ENCODE measurements at places on chromosomes 11 and 22. TPM values are rescaled to one million over a fixed set of nuclear protein-coding genes. Genes with fewer than 3 reads are reported as not detected.

DNA sequence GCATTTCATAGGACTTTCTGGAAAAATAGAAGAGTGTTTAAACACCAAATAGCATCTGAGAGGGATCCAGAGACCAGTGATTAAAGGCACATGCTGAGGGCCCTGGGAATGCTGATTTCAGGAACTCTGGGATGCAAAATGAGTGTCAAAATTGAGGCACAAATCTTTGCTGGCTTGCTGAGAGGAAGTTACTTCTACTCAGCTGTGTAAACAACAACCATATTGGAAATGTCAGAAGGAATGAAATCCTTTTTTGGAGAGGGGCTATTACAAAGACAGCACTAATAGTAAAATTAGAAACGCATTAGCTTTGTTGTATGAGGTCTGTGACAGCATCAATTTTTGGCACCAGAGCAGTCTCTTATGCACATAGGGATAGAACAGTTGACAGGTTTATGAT lies 267.8 kb upstream of the RAG2 start:
- no peak for DNase-seq
- H3K4me3 ChIP-seq = no peak overlapping the region
- H3K36me3 ChIP-seq = no peaks in the 10 kb centered on the region
- no peaks in the 10 kb centered on the region for H3K4me1 ChIP-seq

- no peaks in the 10 kb centered on the region for H3K36me3 ChIP-seq
- no peak overlapping the region for H3K27ac ChIP-seq
- H3K27me3 ChIP-seq = no peaks in the 10 kb centered on the region
- H3K4me3 ChIP-seq = no peak overlapping the region
- no peak for DNase-seq
- H3K4me1 ChIP-seq = no peaks in the 10 kb centered on the region
Measured at GRCh38 chr11:120224972-120225909, 14.4 kb downstream of the OAF start.

- H3K27me3 ChIP-seq = no peaks in the 10 kb centered on the region
- H3K36me3 ChIP-seq = peaks cover 6% of the 10 kb centered on the region
- no peak for DNase-seq
- no peaks in the 10 kb centered on the region for H3K4me1 ChIP-seq
Measured at GRCh38 chr11:29518389-29519174, 498.2 kb downstream of the KCNA4 start.

DNA sequence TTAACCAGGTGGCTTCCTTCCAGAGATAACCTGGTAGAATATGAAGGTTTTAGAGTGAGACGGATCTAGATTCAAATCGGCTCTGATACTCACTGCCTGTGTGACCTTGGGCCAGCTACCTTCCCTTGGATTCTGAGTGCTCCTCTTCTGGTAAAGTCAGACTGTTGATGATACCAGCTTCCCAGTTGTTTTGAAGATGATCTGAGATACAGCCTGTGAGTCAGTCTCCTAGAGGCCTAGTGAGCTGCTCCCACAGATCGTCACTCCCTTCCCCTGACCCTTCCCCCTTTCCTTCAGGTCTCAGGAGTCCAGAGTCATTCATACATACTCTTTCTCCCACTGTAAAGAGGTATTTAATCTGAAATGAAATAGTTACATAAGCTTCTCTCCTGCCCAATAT lies 207.8 kb downstream of the GRIK4 start:
- H3K4me1 ChIP-seq = peaks cover 12% of the 10 kb centered on the region
- DNase-seq = no peak
- no peaks in the 10 kb centered on the region for H3K36me3 ChIP-seq
- H3K27me3 ChIP-seq = peaks cover 18% of the 10 kb centered on the region

DNA sequence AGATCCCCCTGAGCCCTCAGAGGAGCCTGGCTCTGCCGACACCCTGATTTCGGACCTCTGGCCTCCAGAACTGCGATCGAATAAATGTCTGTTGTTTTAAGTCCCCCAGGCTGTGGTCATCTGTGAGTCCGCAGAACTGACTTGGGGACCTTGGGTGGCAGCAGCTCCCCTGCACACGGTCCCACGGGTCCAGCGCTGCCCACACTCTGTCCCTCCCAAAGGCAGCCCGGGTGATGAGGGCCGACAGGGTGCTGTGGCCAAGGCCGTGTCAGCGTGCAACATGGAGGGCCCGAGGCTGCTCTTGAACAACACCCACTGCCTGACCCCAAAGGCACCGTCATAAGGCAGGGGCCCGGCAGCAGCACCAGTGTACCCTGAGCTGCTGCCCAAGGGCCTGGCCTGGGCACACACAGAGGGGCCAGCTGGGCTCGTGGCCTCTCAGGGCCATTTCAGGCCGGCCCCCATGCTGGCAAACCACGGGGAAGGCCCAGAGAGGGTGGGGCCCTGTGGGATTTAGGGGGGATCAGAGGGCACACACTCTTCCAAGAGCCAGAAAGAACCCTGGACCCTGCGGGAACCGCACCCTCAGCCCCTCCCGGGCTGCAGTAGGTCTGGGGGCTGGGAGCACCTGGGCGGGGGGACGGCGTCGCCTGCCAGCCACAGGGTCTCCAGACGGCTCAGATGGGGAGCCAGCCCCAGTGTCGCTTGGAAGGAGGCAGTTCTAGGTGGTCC lies 77.1 kb upstream of the PRR5 start:
- no peaks in the 10 kb centered on the region for H3K27me3 ChIP-seq
- no peak overlapping the region for H3K4me3 ChIP-seq
- no peak overlapping the region for H3K27ac ChIP-seq
- DNase-seq = no peak
- peaks cover 10% of the 10 kb centered on the region for H3K4me1 ChIP-seq

DNA sequence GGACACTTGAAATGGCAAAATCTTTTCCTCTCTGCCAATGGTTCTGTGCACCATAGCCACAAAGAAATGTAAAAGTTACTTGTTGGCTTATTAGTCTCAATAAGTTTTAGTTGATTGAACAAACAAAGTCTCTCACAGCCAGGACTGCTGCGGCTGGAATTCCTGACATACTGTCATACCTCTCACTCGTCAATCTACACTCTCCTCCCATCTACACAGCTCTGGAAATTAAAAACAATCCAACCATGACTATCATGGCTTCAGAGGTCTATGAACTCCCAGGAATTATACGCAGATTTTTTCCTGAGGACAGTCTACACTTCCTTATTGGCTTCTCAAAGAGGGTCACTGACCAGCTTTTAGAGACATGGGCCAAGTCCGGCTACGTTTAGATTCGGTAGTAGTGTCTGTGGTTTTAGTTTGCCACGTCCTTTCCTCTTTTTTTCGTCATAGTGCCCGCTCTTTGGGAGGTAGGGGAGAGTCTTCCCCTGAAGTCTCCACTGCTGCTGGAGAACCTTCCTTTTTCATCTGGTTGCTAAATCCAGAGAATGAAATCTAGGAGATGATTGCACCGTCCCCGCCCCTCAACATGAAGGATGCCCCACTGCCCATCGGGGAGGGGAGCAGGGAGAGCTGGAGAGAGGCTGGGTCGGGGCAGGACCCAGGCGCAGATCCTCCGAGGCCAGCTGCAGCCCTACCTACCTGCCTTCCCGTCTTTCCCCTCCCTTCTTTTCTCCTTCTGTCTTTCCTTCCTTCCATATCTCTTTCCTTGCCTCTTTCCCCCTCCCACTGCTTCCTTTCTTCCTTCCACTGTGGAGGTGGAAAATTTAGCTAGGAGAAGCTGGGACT lies 1.0 kb upstream of the PLEKHB1 start:
- H3K27me3 ChIP-seq = no peaks in the 10 kb centered on the region
- no peaks in the 10 kb centered on the region for H3K36me3 ChIP-seq
- H3K27ac ChIP-seq = no peak overlapping the region
- no peak overlapping the region for H3K4me3 ChIP-seq
- peaks cover 8% of the 10 kb centered on the region for H3K4me1 ChIP-seq
- no peak for DNase-seq

GRCh38 chr11:95466416-95466815 lies 235.4 kb upstream of the SESN3 start:
- no peaks in the 10 kb centered on the region for H3K4me1 ChIP-seq
- no peak for DNase-seq
- H3K36me3 ChIP-seq = no peaks in the 10 kb centered on the region

DNA sequence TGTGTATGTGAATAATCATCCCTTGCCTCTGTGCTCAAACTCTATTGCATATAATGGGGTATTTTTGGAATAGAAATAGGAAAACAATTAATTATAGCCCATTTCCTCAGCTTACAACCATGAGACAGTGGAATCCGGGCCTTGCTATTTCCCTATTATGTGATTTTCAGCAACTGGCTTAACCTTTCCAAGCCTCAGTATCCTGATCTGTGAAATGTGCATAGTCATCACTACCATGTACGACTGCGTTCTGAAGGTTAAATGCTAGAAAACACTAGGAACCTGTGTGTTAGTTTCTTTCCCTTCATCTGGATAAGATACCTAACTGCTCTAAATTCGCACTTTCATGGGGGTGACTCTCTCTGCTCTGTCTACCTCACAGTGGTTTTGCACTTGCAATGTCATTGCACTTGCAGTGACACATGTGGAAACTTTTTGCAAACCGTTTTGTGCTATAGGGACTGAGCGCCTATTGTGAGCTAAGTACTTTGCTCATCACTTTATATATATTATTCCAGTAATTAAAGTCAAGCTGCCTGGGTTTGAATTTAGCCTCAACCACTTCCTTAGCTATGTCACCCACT lies 48.3 kb downstream of the IRAG1 start:
- H3K27ac ChIP-seq = no peak overlapping the region
- H3K4me1 ChIP-seq = no peaks in the 10 kb centered on the region
- no peaks in the 10 kb centered on the region for H3K27me3 ChIP-seq
- no peaks in the 10 kb centered on the region for H3K36me3 ChIP-seq

GRCh38 chr11:11805228-11805627 lies 36.5 kb upstream of the USP47 start:
- peaks cover 19% of the 10 kb centered on the region for H3K4me1 ChIP-seq
- peaks cover 8% of the 10 kb centered on the region for H3K27me3 ChIP-seq
- no peak overlapping the region for H3K27ac ChIP-seq
- H3K4me3 ChIP-seq = no peak overlapping the region
- DNase-seq = no peak

DNA sequence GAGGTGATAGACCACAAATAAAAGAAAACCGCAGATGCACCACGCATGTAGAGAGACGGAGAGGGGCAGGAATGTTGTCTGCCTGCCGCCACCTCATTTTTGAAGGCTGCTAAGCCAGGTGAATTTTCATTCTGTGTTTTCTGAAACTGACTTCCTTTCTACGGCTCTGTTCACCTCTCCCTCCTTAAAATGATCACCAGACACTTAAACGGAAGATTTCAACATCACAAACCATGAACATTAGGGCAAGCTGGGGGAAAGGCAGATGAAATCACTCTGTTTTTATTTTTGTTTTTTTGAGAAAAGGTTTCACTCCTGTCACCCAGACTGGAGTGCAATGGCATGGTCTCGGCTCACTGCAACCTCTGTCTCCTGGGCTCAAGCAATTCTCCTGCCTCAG lies 232.4 kb downstream of the MIAT start:
- DNase-seq = no peak
- no peaks in the 10 kb centered on the region for H3K36me3 ChIP-seq
- no peaks in the 10 kb centered on the region for H3K4me1 ChIP-seq

CRYBA4 gene
- total RNA-seq = not detected

SCT gene
- not detected for total RNA-seq

VPREB1 gene
- not detected for total RNA-seq

MAJIN gene
- total RNA-seq = not detected

- no peaks in the 10 kb centered on the region for H3K4me1 ChIP-seq
- no peak for DNase-seq
- H3K36me3 ChIP-seq = peaks cover under 1% of the 10 kb centered on the region
- H3K27ac ChIP-seq = no peak overlapping the region
- H3K4me3 ChIP-seq = no peak overlapping the region
- no peaks in the 10 kb centered on the region for H3K27me3 ChIP-seq
Measured at GRCh38 chr11:85266646-85267045, 360.5 kb downstream of the DLG2 start.

DNA sequence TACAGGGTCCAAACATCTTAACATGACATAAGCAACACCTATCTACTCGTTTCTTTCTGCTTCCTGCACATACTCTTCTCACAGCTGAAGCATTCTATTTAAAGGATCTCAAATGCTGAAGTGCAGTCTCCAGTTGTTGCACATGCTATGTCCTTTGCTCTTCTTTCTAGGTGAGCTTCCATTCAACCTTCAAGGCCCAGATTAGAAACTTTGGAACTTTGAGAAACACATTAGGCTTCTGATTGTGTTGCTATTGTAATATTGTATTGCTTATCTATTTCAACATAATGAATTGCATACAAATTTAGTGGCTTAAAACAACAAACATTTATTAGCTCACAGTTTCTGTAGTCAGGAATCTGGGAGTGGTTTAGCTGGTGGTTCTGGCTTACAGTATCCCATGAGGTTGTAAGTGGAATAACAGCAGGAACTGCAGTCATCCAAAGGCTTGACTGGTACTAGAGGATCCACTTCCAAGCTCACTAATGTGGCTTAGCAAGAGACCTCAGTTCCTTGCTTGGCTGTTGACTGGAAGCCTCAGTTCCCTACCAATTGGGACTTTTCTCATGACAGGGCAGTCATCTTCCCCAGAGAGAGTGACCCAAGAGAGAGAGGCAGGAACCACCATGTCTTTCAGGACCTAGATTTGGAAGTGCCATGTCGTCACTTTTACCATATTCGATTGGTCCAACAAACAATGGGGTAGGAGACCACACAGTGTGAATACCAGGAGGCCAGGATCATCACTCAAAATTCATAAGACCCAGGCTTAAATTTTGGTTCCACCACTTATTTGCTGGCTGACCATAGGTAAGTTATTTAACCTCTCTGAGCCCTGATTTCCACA lies 27.2 kb upstream of the RASSF10 start:
- no peak overlapping the region for H3K4me3 ChIP-seq
- H3K36me3 ChIP-seq = no peaks in the 10 kb centered on the region
- H3K27ac ChIP-seq = no peak overlapping the region
- peaks cover 27% of the 10 kb centered on the region for H3K27me3 ChIP-seq
- H3K4me1 ChIP-seq = no peaks in the 10 kb centered on the region

GRCh38 chr11:112179601-112180000 lies 4.3 kb downstream of the BCO2 start:
- no peaks in the 10 kb centered on the region for H3K36me3 ChIP-seq
- H3K27ac ChIP-seq = no peak overlapping the region
- peaks cover 30% of the 10 kb centered on the region for H3K4me1 ChIP-seq
- DNase-seq = no peak

RFPL3 gene
- not detected for total RNA-seq

GRCh38 chr22:46931881-46932280 lies 169.4 kb downstream of the TBC1D22A start:
- H3K4me1 ChIP-seq = peaks cover 50% of the 10 kb centered on the region
- H3K27me3 ChIP-seq = no peaks in the 10 kb centered on the region
- DNase-seq = no peak
- no peak overlapping the region for H3K4me3 ChIP-seq
- no peaks in the 10 kb centered on the region for H3K36me3 ChIP-seq
- H3K27ac ChIP-seq = no peak overlapping the region

GRCh38 chr11:12069066-12069676 lies 41.2 kb upstream of the MICAL2 start:
- peaks cover 25% of the 10 kb centered on the region for H3K27me3 ChIP-seq
- H3K36me3 ChIP-seq = no peaks in the 10 kb centered on the region
- no peak overlapping the region for H3K27ac ChIP-seq
- no peak for DNase-seq
- H3K4me3 ChIP-seq = no peak overlapping the region

GRCh38 chr11:694563-695287 lies at the start of gene DEAF1:
TSS of gene DEAF1 (minus strand) at chr11:695222. CDS start at chr11:695047, 175 bp downstream.
- no peaks in the 10 kb centered on the region for H3K27me3 ChIP-seq
- no peaks in the 10 kb centered on the region for H3K36me3 ChIP-seq
- DNase-seq = peak; percentile 99
- peak within 1 kb of the TSS; percentile 87 for H3K4me3 ChIP-seq
- peak within 1 kb of the TSS; percentile 95 for H3K27ac ChIP-seq
- peaks cover 30% of the 10 kb centered on the region for H3K4me1 ChIP-seq
